NCI-H1694 (cell line): ENCODE measurements at places on chromosomes 3 and 15.

- no peak for DNase-seq
These were observed 299.5 kb downstream of the CADM2 start for GRCh38 chr3:85258326-85258725.

DNA sequence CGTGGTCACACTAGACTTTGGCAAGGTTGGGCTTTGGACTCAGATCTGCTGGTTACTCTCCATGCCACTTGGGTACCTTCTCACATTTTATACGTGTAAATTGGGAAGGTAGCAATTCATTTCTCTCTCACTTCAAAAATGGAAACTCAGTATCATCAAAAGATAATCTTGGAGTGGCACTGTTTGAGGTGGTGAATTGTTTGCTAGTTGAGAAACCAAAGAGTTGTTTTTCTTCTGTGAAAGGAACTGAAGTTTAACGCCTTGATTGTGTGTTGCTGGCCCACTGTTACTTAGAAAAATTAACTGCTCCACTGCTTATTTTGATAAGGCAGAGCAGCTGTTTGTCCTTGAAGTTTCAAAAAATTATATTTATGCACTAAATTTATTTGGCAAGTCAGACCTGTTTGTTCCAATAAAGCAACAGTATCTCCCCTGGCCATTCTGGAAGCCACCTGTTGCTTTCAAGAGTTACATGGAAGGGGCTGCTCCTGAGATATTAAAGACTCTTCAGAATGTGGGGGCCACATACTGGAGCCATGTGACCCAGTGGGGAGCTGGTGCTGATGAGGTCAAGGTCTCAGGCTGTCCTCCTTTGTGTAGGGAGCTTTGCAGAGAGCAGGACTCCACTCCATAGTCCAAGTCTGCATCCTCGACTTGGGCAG lies 16.2 kb downstream of the PLCL2 start:
- no peak for DNase-seq

DNA sequence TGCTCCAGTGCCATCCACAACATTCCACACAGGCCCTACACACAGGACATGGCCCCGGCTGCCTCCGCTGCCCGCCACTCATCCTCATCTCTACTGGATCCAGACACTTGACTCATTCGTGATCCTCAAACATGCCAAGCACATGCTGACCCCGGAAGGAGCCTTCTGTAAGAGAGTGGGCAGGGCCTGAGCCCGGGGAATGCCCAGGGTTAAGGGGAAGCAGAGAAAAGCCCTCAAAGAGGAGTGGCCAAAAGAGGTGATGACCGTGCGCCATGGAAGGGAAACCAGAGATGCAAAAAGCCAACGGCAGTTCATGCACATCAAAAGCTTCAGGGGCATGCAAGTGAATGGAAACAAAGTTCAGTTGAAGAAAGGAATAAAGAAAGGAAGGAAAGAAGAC lies 46.1 kb downstream of the RFTN1 start:
- DNase-seq = no peak

DNA sequence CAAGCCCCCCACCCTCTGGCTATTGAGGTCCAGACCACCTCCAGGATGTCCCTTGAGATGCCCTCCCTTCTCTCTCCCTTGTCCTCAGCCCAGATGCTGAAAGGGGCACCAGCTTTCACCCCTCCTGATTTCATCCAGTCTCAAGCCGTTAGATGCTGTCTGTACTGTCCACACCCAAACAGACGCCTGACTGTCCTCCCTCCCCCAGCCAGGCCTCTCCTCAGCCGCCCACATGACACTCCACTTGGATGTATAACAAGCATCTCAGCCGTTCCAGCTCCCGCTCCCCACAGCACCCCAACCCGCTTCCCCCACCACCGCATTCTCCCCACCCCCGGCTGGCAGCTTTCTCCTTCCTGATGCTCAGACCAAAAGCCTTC lies 25.0 kb upstream of the CYP11A1 start:
- DNase-seq = no peak

DNA sequence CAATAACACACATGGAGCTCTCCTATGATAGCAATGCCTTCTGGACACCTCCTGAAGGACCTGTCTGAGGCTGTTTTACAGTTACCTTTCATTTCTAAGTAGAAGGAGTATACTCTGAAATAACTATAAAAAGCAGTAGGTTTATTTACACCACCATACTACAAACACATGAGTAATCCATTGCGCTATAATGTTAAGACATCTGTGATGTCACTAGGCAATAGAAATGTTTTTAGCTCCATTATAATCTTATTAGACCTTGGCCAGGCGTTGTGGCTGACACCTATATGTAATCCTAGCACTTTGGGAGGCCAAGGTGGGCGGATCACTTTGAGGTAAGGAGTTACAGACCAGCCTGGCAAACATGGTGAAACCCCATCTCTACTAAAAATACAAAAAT lies 24.7 kb downstream of the PXK start:
- DNase-seq = no peak

DNA sequence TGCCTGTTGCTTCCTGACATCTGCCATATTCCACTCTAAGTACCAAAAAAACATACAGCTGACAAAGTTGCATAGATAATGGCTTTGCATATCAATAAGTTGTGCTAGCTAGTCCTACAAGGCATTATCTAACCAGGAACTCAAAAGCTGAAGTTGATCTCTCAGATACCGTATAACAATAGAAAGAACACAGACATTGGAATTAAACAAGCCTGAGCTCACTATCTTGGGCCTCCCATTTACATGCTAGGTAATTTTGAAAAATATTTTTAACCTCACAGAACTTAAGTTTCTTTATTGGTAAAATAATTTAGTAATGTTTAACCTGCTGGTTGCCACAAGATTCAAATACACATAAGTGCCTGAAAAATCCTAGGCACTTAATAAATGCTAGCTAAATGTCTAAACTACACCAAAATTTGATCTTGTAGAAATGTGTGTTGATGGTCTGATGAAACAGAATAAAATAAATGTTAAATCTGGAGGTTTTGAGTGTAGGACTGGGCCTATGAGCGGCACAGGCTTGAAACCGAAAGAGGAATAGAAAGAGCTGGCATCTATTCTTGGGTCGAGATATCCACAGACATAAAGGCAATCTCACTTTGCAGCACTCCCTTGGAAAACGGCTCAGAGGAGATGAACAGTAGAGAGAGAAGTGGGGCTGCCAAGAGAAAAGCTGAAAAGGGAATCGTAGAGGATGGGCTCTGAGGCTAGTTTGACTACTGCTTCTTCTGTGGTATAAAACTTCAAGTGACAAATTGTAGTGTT lies 29.9 kb upstream of the TTC14 start:
- no peak for DNase-seq

- no peak for DNase-seq
These were observed 39.6 kb downstream of the LEKR1 start for GRCh38 chr3:156865732-156866131.

GRCh38 chr3:71926616-71927015 lies 141.7 kb upstream of the PROK2 start:
- DNase-seq = no peak

- no peak for DNase-seq
These were observed 157.8 kb downstream of the TIGIT start for GRCh38 chr3:114451561-114452018.

DNA sequence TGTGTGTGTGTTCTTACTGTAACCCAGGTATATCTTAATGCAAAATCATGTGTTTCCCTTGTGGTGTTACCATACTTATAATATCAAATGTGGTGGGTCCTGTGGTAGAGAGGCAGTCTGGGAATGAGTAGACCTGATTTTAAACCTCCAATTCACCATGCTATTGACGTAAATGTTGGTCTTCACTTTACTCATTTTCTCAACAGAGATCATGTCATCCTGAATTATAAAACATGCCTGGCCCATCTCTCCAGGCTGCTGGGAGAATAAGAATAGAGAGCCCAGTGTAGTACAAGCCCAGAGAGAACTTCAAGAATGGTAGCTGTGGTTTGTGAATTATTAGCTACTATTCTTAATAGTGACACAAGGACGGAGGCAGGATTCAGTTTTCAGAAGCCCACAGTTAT lies 88.1 kb downstream of the MBNL1 start:
- DNase-seq = no peak

DNA sequence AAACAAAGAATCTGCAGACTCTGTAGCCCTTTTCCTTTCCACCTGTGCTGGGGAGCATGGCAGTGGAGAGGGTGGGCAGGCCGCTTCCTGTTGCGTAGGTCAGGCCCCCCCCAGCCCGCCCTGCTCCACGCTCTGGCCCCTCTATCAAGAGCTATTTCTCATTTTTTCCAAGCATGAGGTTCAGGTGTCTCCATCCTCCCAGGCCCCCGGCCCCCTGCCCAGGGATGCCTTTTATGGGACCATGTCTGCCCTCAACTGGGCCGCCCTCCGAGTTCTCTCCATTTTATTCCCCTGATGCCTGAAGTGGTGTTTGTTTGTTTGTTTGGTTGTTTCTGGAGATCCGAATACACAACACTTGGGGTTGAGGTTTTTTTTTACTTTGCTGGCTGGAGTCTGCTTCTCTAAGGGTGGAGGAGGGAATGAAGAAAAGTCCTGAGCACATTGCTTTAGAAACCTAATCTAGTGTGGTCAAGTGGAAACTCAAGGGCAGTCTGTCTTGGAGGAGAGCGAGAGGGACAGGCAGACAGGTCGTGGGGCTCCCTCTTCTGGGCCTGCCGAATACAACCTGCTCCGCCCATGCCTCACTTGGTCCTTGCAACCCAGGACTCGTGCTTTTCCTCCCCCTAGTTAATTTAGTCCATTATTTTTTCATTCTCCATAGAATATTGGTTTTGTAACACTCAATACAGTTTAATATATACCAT lies 176.5 kb upstream of the LYSMD4 start:
- no peak for DNase-seq

GRCh38 chr3:117019082-117019713 lies 309.6 kb downstream of the TUSC7 start:
- DNase-seq = peak; percentile 31

- DNase-seq = no peak
These were observed 9.2 kb upstream of the TIGIT start for GRCh38 chr3:114284644-114285043.

DNA sequence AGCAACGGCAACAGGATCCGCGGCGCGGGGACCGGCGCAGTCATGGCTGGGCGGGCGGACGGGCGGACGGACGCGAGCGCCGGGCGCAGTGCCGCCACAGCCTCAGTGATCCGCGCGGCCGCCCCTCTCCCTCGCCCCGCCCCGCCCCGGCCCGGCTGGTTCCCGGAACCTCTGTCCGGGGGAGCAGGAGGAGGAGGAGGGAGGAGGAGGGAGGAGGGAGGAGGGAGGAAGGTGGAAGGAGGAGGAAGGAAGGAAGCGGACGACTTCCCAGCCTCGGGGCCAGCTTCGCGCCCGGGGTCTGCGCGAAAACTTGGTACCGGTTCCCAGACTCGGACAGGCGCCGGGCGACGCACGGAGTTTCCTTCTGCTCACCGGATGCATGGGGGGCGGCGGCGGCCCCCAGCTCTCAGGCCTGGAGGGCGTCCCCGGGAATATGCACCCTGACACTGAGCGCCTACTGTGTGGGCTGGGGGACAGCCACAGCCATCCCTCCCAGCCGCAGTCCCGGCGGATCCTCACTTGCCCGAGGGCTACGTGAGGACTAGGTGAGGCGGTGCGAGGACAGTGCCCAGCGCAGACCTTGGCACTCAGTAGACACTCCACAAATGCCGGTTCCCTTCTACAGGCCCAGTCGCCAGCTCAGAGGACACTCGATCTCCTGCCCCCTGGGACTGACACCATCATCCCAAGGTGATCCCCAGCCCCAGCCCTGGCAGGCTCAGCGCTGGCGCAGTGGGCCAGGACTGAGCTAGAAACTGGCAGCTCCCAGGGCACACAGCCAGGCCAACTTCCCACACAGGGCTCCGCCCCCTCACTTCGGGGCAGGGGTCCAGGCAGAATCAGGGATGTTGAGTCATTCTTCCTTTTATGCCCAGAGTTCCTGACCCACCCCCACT lies at the start of gene SHISA5:
TSS of gene SHISA5 (minus strand) at position 124 of the 896 bp plus-strand sequence. CDS start at position 44, 80 bp downstream.
- DNase-seq = no peak

GRCh38 chr15:51760805-51761204 lies 9.4 kb downstream of the TMOD2 start:
- no peak for DNase-seq

- DNase-seq = no peak
These were observed 74.0 kb upstream of the UBE2E2 start for GRCh38 chr3:23129117-23129516.

- DNase-seq = no peak
These were observed 554.1 kb downstream of the SI start for GRCh38 chr3:164524201-164524600.

GRCh38 chr3:111035902-111036301 lies 35.7 kb upstream of the NECTIN3 start:
- DNase-seq = no peak

GRCh38 chr3:25728101-25728500 lies 55.1 kb downstream of the NGLY1 start:
- peak; percentile 9 for DNase-seq

- no peak for DNase-seq
These were observed 170.4 kb downstream of the ZMAT3 start for GRCh38 chr3:178901204-178901603.

DNA sequence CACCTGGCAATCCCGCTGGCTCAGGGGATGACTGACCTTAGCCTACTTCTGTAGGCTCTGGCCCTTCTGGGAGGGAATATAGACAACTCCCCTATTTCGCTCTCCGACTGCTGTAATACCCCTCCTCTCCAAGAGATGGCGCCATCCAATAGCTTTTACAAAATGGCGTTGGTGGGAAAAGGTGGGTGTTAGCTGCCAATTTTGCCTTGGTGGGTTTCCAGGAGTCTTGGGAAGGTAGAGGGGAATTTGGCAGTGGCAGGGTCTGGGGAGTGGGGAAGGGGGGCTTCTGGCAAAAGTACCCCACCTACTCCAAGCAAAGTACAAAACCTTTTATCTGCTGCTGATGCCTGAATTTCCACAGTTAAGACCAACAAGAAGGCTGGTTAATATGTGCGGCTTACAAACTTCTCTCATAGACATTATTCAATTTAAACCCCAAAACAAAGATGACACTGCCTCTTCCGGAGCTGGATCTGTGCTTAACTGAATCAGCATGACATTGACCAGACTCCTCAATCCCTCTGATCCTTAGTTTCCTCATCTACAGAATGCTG lies 62.1 kb downstream of the RASGRF1 start:
- DNase-seq = peak; percentile 62

DNA sequence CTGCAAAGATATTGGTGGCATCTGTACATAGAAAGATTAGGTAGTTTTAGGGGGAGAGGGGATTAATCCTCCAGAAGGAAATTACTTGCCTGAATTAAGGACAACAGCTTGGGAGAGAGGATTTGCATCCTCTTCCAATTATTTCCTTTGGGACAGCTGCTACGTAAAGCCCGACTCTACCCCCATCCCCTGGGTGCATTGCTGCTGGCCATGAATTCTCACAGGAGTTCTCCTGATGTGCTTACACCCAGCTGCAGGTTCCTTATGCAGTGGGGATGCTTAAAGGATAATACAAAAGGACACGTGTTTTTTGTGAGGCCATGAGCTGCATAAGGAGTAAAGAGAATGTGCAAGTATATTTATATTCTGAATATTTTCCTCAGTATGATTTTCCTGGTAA lies 132.3 kb downstream of the VPS8 start:
- peak; percentile 63 for DNase-seq

- no peak for DNase-seq
These were observed 1.3 kb upstream of the TRIM59 start for GRCh38 chr3:160450846-160451245.

- DNase-seq = no peak
These were observed 512.1 kb upstream of the ROBO2 start for GRCh38 chr3:76527773-76528172.
